ENCODE measurements at places on chromosomes 7 and 10. TPM values are rescaled to one million over a fixed set of nuclear protein-coding genes. Genes with fewer than 3 reads are reported as not detected.

GRCh38 chr10:91743465-91743864 is 54.8 kb upstream of the TNKS2 start:
- no peak overlapping the region for H3K27ac ChIP-seq
- no peaks in the 10 kb centered on the region for H3K27me3 ChIP-seq
- no peak overlapping the region for H3K4me3 ChIP-seq
- H3K4me1 ChIP-seq, result no peaks in the 10 kb centered on the region

- DNase-seq, result no peak
- no peak overlapping the region for H3K4me3 ChIP-seq
- no peaks in the 10 kb centered on the region for H3K36me3 ChIP-seq
- no peaks in the 10 kb centered on the region for H3K27me3 ChIP-seq
- no peaks in the 10 kb centered on the region for H3K4me1 ChIP-seq
These were observed 300.9 kb downstream of the NEBL start for GRCh38 chr10:20596065-20596755.

DNA sequence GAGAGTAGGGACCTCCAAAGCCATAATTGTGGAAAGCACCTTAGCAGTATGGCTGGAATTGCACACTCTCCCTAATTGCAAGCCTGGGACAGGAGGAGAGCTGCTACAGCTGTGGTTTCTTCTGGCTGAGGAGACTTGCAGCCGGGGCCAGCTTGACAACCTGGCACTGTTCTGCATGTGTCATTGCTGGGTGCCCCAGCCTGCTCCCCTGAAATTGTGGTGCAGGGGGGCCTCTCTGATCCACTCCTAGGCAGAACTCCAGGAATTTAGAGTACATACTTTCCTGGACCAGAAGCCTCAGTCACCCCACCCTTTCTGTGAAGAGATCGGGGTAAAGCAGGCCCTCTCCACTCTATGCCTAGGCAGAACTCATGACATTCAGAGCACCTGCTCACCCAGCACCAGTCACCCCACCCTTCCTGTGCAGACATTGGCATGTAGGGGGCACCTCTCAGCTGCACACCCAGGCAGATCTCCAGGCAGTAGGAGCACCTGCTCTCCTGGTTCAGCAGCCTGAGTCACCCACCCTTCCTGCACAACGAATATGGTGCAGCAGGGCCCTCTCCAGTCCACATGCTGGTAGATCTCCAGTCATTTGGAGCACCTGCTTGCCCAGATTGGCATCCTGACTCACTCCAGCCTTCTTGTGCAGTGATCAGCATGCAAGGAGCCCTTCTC is 34.4 kb upstream of the DYNC1I1 start:
- no peak overlapping the region for H3K27ac ChIP-seq
- H3K4me1 ChIP-seq, result no peaks in the 10 kb centered on the region
- H3K4me3 ChIP-seq, result no peak overlapping the region
- no peak for DNase-seq
- H3K36me3 ChIP-seq, result no peaks in the 10 kb centered on the region
- H3K27me3 ChIP-seq, result no peaks in the 10 kb centered on the region

Gene GTF2IRD1
- 27.8 TPM for total RNA-seq

DNA sequence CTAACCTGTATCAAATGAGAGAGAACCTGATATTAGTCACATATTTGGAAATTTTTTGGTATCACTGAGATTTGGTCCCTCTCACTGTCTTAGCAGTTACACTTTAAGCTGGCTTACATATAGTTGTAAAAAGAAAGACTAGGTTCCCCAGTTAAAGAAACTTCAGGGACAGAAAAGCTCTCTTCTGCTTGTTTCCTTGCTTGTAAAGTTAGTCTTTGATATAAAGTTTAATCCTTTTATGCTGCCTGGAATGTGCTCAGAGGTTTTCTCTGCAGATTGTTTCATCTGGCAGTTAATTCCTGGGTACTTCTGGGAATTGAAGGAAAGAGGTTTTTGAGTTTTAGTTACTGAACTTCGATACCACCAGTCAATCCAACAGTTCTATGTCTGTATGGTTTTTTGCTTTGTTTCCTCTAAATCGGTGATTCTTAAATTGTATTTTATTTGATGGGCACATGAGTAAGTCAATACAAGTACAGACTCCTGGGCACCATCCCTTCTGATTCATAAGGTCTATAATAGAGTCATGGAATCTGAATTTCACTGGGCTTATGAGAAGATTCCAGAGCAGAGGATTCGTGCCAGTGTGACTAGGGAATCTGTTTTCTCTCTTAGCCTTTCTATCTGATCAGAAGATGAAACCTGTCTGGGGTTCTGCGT is 1080.9 kb upstream of the C7orf33 start:
- H3K4me3 ChIP-seq, result no peak overlapping the region
- H3K27me3 ChIP-seq, result no peaks in the 10 kb centered on the region
- no peaks in the 10 kb centered on the region for H3K36me3 ChIP-seq

DNA sequence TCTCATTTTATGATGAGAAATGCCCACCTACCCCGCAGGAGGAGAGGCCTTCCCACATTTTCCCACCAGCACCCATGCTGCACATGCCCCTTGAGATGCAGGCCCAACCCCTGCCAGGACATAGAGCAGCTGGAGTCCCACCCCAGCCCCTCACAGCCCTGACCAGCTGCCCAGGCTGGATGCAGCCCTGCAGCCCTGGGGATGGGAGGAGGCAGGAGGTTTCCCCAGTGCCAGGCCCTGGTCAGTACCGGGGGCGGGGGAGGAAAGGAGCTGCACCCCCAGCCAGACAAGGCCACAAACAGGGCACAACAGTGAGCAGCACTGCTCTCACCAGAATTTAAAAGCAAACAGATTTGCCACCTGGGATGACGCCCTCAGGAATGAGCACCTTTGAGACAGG is 196.1 kb downstream of the PTPRN2 start:
- no peak overlapping the region for H3K27ac ChIP-seq
- no peak for DNase-seq
- no peaks in the 10 kb centered on the region for H3K36me3 ChIP-seq
- peaks cover 4% of the 10 kb centered on the region for H3K4me1 ChIP-seq
- H3K4me3 ChIP-seq, result no peak overlapping the region

Gene LEP
- not detected for total RNA-seq

DNA sequence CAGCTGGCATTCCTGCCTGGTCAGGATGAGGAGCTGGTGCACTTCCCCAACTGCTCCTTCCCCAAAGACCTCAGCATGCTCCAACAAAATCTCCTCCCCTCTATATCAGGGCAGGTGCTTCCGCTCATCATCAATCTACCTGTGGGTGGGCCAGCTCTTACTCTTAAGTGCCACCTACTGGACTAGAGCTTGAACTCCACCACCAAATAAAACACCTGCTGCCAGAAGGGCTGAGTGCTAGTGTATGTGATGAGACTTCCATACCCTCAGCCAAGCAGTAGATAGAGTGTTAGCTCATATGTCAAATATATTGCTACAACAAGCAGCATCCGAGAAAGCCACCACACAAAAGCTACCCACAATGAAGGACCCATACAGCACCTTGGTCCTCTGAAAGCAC is 264.3 kb downstream of the RNLS start:
- no peaks in the 10 kb centered on the region for H3K27me3 ChIP-seq
- H3K4me1 ChIP-seq, result no peaks in the 10 kb centered on the region
- H3K27ac ChIP-seq, result no peak overlapping the region
- no peak for DNase-seq
- H3K36me3 ChIP-seq, result no peaks in the 10 kb centered on the region
- no peak overlapping the region for H3K4me3 ChIP-seq

GRCh38 chr10:113069595-113069994 is 119.5 kb downstream of the TCF7L2 start:
- no peaks in the 10 kb centered on the region for H3K36me3 ChIP-seq
- no peaks in the 10 kb centered on the region for H3K27me3 ChIP-seq
- H3K27ac ChIP-seq, result peak overlapping the region; percentile 61
- peaks cover 19% of the 10 kb centered on the region for H3K4me1 ChIP-seq

- no peaks in the 10 kb centered on the region for H3K36me3 ChIP-seq
- no peak for DNase-seq
- H3K4me3 ChIP-seq, result no peak overlapping the region
- no peaks in the 10 kb centered on the region for H3K27me3 ChIP-seq
- no peak overlapping the region for H3K27ac ChIP-seq
These were observed 75.7 kb downstream of the PTPRE start for GRCh38 chr10:127982601-127983000.

GRCh38 chr7:67554986-67555385 is 558.4 kb downstream of the TYW1 start:
- no peaks in the 10 kb centered on the region for H3K4me1 ChIP-seq
- H3K36me3 ChIP-seq, result no peaks in the 10 kb centered on the region
- no peaks in the 10 kb centered on the region for H3K27me3 ChIP-seq
- H3K27ac ChIP-seq, result no peak overlapping the region

Gene ITPRID1
- not detected for total RNA-seq

Gene CCDC3
- 13.6 TPM for total RNA-seq

- no peaks in the 10 kb centered on the region for H3K36me3 ChIP-seq
- DNase-seq, result no peak
- no peak overlapping the region for H3K4me3 ChIP-seq
These were observed 228.6 kb downstream of the FGFR2 start for GRCh38 chr10:121369616-121370015.

DNA sequence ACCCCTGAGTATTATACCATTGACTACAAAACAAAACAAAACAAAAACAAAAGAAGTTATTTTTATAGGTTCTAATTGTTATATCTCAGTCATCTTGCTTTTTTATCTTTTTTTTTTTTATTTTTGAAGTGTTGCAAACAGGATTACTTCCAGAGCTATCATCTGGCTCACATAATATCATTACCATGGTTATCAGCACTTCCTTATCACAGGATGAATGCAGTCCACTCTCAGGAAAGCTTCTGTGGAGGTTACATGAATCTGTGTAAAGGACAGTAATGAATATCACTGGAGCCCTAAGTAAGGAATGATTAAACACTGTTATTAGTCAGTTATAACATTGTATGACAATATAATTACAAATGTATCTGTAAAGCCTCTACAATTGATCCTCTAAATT is 451.5 kb downstream of the PLXDC2 start:
- H3K27me3 ChIP-seq, result no peaks in the 10 kb centered on the region
- no peak for DNase-seq
- no peaks in the 10 kb centered on the region for H3K4me1 ChIP-seq
- H3K36me3 ChIP-seq, result no peaks in the 10 kb centered on the region
- H3K4me3 ChIP-seq, result no peak overlapping the region

GRCh38 chr10:133349577-133350011 is 2.4 kb downstream of the PRAP1 start:
- no peak overlapping the region for H3K4me3 ChIP-seq
- no peaks in the 10 kb centered on the region for H3K27me3 ChIP-seq
- DNase-seq, result no peak
- no peak overlapping the region for H3K27ac ChIP-seq
- no peaks in the 10 kb centered on the region for H3K36me3 ChIP-seq

Gene TNS3
- 64.5 TPM for total RNA-seq

Gene MALRD1
- 65.4 TPM for total RNA-seq

DNA sequence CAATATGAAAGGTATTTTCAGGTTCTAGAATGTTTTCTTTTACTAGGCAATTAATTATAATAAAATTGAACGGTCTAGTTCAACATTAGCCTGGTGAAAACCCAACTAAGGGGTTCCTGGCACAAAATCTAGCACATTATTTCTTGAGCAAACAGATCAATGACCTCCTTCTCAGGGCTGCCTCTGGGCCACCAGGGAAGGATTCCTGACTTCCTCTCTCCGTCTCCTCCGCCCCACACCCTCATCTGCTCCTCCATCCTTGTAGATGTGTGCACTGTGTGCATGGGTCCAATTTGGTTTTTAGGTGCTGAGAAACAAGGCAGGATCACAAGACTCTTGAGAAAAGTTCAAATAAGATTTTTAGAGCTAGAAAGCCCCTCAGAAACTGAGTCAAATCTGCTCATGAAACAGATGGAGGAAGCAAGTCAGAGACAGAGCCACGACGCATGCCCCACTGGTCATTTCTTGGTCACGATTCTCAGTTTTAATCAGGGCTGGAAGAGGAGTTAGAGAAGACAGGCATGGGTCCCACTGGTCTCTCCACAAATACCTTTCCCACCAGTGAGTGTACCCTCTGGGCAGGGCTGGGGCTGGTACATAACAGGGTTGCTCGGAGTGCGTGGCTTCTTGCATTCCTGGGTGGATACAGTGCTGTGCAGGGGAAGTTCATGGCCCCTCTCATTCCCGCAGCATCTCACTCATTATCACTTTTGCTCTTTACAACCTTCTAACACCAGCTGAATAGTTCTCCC is 3.8 kb downstream of the TRPV6 start:
- H3K4me3 ChIP-seq, result no peak overlapping the region
- H3K36me3 ChIP-seq, result no peaks in the 10 kb centered on the region
- no peaks in the 10 kb centered on the region for H3K4me1 ChIP-seq

Gene TBXAS1
- total RNA-seq, result 4.7 TPM

DNA sequence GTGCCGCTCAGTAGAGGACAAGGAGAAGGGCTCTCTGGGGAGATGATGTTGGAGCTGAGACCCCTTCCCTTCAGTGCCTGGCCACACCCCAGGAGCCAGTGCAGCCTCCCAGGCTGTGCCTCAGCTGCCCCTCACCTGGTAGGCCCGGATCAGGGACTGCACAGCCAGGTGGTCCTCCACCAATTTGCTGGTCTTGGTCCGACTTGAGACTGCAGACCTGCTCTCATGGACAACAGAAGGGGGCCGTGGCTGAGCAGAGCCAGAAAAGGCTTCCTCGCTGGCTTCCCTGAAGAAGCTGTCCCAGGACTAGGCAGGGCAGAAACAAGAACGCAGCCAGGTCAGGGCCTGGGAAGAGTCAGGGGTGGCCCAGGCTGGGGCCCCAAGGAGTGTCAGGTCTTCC is 5.5 kb downstream of the OGDHL start:
- no peak overlapping the region for H3K4me3 ChIP-seq
- H3K4me1 ChIP-seq, result no peaks in the 10 kb centered on the region
- no peaks in the 10 kb centered on the region for H3K27me3 ChIP-seq
- no peaks in the 10 kb centered on the region for H3K36me3 ChIP-seq
- H3K27ac ChIP-seq, result no peak overlapping the region
- no peak for DNase-seq

Gene TBC1D12
- 26.1 TPM for total RNA-seq

Gene GNAT3
- total RNA-seq, result not detected

Gene PLPP4
- 3.4 TPM for total RNA-seq

GRCh38 chr10:120387326-120387725 is 69.7 kb upstream of the PLPP4 start:
- H3K27me3 ChIP-seq, result peaks cover 4% of the 10 kb centered on the region
- no peaks in the 10 kb centered on the region for H3K36me3 ChIP-seq
- H3K27ac ChIP-seq, result no peak overlapping the region
- H3K4me3 ChIP-seq, result no peak overlapping the region
- DNase-seq, result no peak
- H3K4me1 ChIP-seq, result no peaks in the 10 kb centered on the region

- DNase-seq, result no peak
- no peaks in the 10 kb centered on the region for H3K36me3 ChIP-seq
- H3K4me1 ChIP-seq, result no peaks in the 10 kb centered on the region
These were observed 158.5 kb downstream of the CACNA2D1 start for GRCh38 chr7:82284936-82285519.

Gene CNPY1
- not detected for total RNA-seq

Gene DNAH11
- total RNA-seq, result 0.43 TPM

DNA sequence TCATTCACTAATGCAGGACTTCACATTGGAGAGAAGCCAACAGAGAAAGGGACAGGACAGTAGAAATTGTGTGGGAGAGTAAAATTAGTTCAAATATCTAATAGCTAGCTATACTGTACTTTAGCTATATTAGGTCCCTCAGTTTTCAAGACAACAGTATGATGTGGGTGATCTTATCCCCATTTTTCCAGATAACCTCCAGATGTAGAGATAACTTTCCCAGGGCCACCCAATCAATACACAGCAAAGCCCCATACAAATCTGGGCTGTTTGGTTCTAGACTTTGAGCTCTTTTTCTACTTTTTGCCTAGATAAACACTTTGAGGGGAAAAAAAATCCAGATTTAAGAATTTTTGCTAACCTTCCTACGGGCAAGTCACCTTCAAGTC is 482 bp upstream of the CLDN12 start:
- no peaks in the 10 kb centered on the region for H3K4me1 ChIP-seq
- no peak for DNase-seq
- peak overlapping the region; percentile 98 for H3K27ac ChIP-seq
- no peaks in the 10 kb centered on the region for H3K27me3 ChIP-seq
